Parietal lobe (tissue), 2 donors: ENCODE measurements at places on chromosomes 11 and 22. TPM values are rescaled to one million over a fixed set of nuclear protein-coding genes. Genes with fewer than 3 reads are reported as not detected.

The TUT1 gene
- 7.5 TPM for total RNA-seq

The OR4S2 gene
- not detected for total RNA-seq

The CCDC116 gene
- total RNA-seq, result 0.31 TPM

The BCL2L13 gene
- total RNA-seq, result 47.9 TPM

The UPB1 gene
- 0.94 TPM for total RNA-seq

The C22orf42 gene
- not detected for total RNA-seq

The AIFM3 gene
- total RNA-seq, result 4.7 TPM

The KCNQ1 gene
- not detected for total RNA-seq

The NXPE4 gene
- not detected for total RNA-seq

The PLAAT3 gene
- total RNA-seq, result 3.1 TPM

The MED15 gene
- 35.4 TPM for total RNA-seq

The RAG1 gene
- total RNA-seq, result 0.31 TPM

The OR2AG2 gene
- total RNA-seq, result 1.6 TPM

The H19 gene
- 2.8 TPM for total RNA-seq

The MRTFA gene
- 60.1 TPM for total RNA-seq

The OR51B5 gene
- total RNA-seq, result 3.1 TPM

The C11orf21 gene
- total RNA-seq, result not detected
